NCI-H1694 (cell line): ENCODE measurements at places on chromosomes 13 and 19.

DNA sequence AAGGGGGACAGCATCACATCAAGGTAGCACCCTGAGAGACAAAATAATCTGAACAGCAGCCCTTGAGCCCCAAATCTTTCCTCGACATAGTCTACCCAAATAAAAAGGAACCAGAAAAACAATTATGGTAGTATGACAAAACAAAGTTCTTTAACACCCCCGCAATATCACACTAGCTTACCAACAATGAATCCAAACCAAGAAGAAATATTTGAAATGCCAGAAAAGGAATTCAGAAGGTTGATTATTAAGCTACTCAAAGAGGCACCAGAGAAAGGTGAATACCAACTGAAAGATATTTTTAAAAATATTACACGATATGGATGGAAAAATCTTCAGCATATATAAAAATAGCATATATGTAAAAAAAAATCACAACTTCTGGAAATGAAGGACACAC lies 252.9 kb upstream of the SLITRK6 start:
- no peak for DNase-seq

- no peak for DNase-seq
Measured at GRCh38 chr13:113980489-113981064, 6.7 kb upstream of the C13orf46 start.

DNA sequence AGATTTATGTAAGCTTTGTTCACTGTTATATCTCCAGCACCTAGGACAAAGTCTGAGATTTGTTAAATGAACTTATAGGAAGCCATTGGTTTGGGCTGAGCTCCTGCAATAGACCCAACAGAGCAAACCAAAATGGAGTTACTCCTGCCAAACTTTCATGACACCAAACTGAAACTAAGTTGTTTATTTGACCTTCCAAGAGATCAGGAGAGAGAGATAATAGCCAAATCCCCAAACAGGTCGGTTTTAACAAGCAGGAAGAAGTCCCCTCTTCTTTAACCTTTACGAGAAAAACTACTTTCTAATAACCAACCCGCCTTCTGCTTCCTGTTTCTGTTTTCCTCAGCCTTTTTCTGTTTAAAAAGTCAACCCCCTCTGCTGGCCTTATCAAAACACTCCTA lies 54.9 kb upstream of the ATP12A start:
- DNase-seq, result no peak

DNA sequence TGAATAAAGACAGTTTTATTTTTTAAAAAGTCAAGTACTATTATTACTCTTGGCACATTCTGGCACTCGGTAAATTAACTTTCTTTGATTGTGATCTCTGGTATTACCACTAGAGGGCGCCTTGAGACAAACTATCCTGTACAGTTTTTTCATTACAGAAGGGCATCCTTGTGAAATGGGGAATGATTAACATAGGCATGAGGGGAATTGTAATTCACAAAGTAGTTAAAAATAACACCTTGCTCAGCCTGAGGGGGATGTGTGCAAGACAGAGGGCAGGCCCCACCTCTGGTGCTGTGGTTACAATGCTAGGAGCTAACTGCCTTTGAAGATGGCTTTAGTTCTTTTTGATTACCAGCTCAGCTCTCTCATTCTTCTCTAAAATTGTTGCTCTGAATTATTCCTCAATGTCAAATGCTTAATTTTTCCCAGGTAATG lies 24.2 kb upstream of the C1QTNF9B start:
- DNase-seq, result peak; percentile 38

DNA sequence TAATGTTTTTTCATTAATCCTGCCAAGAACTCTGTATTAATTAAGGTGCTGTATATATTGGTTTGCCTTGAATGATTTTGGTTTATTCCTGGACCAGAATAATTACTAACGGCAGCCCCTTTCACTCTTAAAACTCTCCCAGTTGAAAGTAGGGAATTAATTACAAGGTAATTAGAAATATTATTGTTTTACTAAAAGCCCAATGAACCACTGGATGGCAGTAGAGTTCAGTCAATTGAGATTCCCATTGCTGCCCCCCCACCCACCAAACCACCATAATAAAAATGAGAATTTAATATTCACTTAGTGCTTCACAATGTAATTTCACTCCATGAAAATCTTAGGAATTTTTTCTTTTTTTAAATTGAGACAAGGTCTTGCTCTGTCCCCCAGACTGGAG lies 13.7 kb downstream of the WBP4 start:
- peak; percentile 7 for DNase-seq

- DNase-seq, result no peak
Measured at GRCh38 chr19:51714848-51715247, 8.9 kb downstream of the HAS1 start.
